EL (cell line): ENCODE measurements at places on chromosomes 1 and 21.
A peak's percentile ranks its signal among the peaks of the same experiment; 100 is the strongest.

- no peak for DNase-seq
These were observed 1.6 kb downstream of the PHC2 start for GRCh38 chr1:33429332-33429731.

DNA sequence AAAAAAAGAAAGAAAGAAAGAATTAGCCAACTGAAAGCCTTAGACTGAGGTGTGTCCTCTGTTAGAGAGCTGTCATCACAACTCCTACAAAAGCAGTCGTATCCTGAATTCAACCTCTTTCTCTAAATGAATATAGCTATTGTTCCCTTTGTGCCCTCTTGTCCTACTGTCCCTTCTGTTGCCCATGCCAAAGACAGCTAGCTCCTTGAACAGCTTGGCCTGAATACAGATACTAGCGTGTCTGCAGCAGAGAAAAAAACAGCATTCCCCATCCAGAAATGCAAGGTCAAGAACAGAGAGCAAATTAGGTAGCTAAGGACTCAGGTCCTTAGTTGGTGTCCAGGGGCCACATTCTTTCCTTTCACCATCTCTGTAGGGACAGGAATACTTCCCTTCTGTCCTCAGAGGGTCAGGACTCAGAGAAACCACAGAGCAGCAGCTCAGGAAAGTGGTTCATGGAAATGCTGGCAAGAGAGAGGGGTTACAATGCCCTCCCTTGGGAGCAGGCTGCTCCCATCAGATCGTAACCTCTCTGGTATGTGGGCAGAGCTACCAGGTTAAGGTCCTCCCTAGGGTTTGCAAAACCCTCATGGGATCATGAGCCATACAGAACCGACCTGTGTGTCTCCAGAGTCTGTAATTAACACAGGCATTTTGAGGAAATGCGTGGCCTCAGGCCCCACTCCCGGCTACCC, 1.8 kb upstream of the ZBTB48 start:
- DNase-seq, result no peak

- peak; percentile 83 for DNase-seq
These were observed 2.2 kb downstream of the SH3BP5L start for GRCh38 chr1:248823517-248824001.

GRCh38 chr1:235714205-235714897, 64.8 kb upstream of the GNG4 start:
- no peak for DNase-seq

DNA sequence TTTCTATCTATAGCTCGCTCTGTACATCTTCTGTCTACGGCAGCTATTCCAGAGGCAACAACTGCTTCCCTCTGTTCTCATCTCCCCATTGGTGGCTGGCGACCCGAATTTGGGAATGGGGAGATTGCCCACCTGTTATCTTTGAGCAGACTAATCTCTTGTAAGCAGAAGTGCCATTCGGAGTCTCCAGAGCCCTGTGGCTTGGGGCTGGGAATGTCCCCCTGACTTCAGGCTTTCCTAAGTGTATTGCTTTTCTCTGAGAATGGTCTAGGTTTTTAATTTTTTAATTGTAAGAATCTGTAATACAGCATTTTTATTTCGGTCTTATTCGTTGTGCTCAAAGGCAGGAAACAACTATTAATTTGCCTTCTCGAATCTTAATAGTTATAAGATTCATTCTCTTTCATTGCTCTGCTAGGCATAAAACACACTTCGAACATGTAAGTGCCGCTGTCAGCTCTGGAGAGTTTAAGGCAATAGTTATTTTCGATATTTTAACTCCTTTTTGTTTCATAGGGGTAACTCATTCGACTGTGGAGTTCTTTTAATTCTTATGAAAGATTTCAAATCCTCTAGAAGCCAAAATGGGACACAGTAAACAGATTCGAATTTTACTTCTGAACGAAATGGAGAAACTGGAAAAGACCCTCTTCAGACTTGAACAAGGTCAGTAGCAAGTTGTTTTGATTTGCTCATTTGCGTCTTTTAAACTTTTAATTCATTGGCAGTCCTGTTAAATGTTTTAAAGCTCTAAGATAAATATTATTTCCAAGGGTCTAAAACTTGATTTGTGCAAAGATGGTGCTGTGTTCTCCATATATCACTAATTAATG, 514 bp downstream of the AGL start:
- DNase-seq, result peak; percentile 8

DNA sequence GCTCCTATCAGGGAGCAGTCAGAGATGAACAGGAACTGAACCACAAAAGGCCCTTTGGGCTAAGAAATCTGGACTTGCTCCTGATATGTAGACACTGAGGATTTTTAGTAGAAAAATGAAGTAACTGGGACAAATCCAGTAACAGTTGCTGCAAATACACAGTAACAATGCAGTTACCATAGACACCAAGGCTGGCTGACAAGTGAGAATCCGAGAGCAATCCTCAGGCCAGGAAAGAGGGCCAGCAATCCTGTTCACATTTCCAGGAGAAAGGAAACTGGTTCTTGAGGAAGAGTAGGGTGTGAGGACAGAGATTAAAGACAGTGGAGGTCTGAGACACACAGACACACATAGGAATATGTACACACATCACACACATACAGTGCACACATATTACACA, 9.3 kb upstream of the LORICRIN start:
- DNase-seq, result no peak

DNA sequence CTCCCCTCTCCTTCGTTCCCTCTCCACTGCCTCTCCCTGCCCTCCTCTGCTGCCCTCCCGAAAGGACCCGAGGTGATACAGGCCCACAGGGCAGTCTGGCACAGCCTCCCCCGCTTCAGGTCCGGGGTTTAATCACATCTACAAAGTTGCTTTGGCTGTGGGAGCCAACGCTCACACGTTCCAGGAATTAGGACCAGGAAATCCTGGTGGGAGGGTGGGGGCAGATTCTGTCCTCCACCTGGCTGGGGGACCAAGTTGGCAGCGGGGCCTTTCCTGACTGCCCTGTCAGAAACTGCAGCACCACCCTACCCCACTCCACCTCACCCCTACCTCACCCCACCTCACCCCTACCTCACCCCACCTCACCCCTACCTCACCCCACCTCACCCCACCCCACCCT, 95.1 kb downstream of the WDR4 start:
- no peak for DNase-seq

GRCh38 chr1:16213013-16213412, 561 bp upstream of the ARHGEF19 start:
- DNase-seq, result no peak

DNA sequence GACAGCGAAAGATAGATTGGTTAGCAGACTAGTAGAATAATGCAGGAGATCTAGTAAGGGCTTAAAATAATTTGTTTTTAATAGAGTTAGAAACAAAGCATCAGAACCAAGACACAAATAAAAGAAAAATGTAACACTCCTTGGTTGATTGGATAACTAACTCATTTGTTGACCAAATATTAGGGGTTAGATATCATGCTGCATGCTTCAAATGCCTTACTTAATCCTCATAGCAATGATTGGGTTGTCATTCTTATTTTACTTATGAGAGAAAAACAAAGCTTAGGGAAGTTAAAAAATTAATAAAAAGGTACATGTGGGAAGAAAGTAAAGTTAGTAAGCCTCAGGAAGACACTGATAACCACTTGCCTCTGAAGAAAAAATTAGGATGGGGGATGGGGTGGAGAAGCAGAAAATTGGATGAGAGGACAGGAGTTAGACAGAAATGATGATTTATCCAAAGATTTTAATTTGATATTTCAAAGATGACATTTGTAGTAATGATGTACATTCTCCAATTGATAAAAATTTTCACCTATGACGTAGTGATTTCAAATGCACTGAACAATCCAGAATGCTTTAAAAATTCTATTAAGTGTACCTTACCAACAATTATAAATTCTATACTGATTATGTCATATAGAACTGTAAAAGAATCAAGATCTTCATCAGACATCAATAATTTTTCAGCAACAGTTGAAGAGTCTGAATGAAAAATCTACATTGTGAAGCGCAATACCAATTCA, 374.7 kb downstream of the COL11A1 start:
- no peak for DNase-seq

- peak; percentile 32 for DNase-seq
These were observed 60.5 kb downstream of the ATP1A1 start for GRCh38 chr1:116433275-116434257.

GRCh38 chr1:153805886-153806719, 30.9 kb downstream of the SLC27A3 start:
- no peak for DNase-seq

DNA sequence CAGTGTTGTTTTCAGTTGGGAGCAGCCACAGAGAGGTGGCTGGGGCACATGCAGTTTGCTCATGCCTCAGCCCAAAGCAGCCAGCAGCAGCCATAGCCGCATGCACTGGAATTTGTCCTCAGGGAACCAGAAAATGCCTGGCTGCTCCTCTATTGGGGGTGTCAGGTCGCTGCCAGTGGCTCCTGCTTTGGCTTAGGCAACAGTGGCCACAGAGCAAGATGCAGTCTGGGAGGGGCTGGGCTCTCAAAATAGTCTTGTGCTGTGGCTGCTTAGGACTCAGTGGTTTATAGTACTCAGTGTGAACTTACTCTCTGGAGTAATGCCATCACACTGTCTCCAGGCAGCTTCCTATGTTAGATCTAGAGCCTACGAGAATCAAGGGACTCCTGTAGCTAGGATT, 25.0 kb downstream of the CD55 start:
- DNase-seq, result no peak

DNA sequence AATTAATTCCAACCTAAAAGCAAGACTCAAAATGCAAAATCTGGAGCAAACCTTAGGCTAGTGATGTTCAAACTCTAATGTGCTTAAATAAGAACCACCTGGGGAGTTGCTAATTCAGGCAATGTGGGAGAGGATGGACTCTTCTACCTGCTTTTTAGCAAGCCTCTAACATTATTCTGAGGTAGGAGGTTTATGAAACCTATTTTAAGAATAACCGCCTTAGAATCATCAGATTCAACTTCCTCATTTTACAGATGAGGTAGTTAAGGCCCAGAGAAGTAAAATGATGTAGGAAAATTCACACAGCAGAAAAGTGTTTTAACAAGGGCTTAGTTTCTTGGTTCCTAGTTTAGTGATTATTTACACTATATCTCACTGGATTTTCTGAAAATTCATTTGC, 8.6 kb upstream of the NTNG1 start:
- DNase-seq, result no peak

DNA sequence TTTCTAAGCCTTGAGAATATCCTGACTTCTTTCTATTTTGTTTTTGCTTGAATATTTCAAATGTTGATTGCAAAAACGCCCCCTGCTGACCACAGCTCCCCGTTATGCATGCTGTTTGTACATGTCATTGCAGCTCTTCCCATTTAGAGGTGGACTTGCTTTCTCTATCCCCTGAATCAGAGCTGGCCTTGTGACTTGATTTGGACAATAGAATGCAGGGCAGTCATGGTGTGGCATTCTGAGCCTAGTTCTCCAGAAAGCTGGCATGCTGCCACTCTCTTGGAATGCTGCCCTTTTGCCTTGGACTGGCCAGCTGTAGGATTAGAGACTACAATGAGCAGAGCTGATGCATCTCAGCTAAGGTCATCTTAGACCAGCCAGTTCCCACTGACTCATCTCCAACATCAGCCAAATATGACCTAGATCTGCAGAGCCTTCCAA, 1561.5 kb downstream of the MRPL39 start:
- no peak for DNase-seq

DNA sequence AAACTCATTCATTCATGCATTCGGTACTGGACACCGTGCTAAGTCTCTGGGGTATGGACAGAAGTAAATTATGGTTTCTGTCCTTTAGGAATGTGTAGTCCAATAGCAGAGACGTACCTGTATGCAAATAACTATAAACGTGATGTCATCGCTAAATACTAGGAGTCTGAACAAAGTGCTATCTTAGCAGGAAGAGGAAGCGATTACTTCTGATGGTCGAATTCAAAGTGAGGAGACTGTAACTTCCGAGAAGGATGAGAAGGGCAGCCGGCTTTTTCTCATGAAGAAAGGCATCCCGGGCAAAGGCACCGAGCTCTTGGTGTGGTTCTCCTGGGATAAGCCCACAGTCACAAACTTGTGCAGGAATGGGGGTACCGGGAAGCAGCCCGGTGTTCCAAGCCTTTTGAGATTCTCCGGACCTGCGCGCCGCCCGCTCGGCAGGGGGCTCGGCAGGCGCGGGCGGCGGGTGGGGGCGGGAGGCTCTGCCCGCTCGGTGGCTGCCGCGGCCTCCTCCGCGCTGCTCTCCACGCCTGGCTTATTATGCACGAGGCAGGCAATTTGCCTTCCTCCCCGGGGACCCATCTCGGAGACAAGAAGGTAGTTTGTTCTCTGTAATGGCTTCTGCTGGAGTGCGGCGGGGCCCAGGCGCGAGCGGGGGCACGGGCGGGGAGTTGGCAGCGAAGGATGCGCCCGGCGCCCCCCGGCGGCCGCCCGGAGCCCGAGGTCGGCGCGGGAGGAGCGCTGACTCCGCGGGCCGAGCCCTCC, 67.5 kb upstream of the CD1D start:
- DNase-seq, result peak; percentile 51

DNA sequence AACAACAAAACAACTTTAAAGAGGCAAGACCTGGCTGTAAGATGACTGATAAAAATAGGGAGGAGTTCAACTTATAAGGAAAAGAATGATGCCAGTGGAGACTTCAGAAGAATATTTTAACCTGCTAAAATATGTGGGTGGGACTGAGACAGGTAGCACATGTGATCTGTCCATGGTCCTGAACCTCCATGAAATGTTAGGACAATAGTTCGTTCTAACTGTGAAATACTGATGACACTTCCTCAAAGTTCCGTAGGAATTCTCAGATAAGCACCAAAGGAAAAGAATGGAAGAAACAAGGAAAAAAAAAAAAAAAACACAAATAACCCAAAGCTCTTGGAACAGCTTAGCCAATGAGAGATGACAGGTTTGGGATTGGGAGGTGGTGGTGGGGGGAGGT, 44.7 kb downstream of the CDC42BPA start:
- DNase-seq, result no peak

DNA sequence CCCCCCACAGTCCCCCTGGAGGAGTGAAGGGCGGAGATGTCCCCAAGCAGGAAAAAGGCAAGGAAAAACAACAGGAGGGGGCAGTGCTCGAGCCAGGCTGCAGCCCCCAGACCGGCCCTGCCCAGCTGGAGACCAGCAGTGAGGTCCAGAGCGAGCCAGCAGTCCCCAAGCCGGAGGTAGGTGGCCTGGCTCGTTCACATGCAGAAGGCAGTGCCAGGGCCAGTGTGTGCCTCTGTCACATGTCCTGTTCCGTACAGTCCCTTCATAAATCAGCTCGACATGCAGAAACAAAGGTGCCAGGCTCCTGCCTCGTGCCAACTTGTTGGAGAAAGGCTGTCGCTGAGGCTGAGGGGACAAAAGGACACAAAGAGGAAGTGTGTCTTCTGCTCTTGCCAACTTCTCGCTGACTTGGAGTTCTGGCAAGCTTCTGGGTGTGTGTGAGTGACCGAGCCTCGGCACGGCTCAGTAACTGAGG, 24.1 kb upstream of the MPZL1 start:
- DNase-seq, result no peak
